Adipose tissue (tissue), 3 donors: ENCODE measurements at places on chromosomes 4 and X. TPM values are rescaled to one million over a fixed set of nuclear protein-coding genes. Genes with fewer than 3 reads are reported as not detected.

NUDT11 gene
- polyA plus RNA-seq, result 0.22 TPM

FGFBP1 gene
- polyA plus RNA-seq, result not detected

TXLNG gene
- 11.0 TPM for polyA plus RNA-seq

LPAR4 gene
- 0.12 TPM for polyA plus RNA-seq

ZNF630 gene
- polyA plus RNA-seq, result 2.5 TPM

GAGE2A gene
- polyA plus RNA-seq, result not detected

CEP135 gene
- polyA plus RNA-seq, result 1.9 TPM

ADH7 gene
- polyA plus RNA-seq, result not detected

CENPVL1 gene
- not detected for polyA plus RNA-seq

FAAH2 gene
- polyA plus RNA-seq, result 1.1 TPM

PHKA2 gene
- polyA plus RNA-seq, result 24.5 TPM

TRIM61 gene
- 1.2 TPM for polyA plus RNA-seq

TDO2 gene
- polyA plus RNA-seq, result 0.61 TPM

PCDH18 gene
- polyA plus RNA-seq, result 2.2 TPM

IL2RG gene
- 2.9 TPM for polyA plus RNA-seq

UTP14A gene
- 17.4 TPM for polyA plus RNA-seq

FRMD7 gene
- not detected for polyA plus RNA-seq

SSX7 gene
- polyA plus RNA-seq, result not detected

SPANXN4 gene
- not detected for polyA plus RNA-seq

KIAA0232 gene
- polyA plus RNA-seq, result 3.8 TPM

TLR3 gene
- 2.9 TPM for polyA plus RNA-seq

PAGE2B gene
- not detected for polyA plus RNA-seq

CSAG1 gene
- polyA plus RNA-seq, result not detected

GAGE12D gene
- not detected for polyA plus RNA-seq

PF4V1 gene
- polyA plus RNA-seq, result not detected

MTTP gene
- 0.07 TPM for polyA plus RNA-seq
